ENCODE measurements at places on chromosomes 3 and 15.
A peak's percentile ranks its signal among the peaks of the same experiment; 100 is the strongest.

GRCh38 chr3:43372809-43373559, 86.6 kb downstream of the SNRK start:
- DNase-seq: no peak

- peak; percentile 31 for DNase-seq
Observed at GRCh38 chr3:7545334-7545733, 684.4 kb downstream of the GRM7 start.

GRCh38 chr3:104906001-104906639, 460.6 kb upstream of the ALCAM start:
- DNase-seq: no peak

- DNase-seq: peak; percentile 67
Observed at GRCh38 chr3:58047826-58048225, 39.6 kb downstream of the FLNB start.

- DNase-seq: no peak
Observed at GRCh38 chr15:75994220-75994619, 18.0 kb downstream of the NRG4 start.

DNA sequence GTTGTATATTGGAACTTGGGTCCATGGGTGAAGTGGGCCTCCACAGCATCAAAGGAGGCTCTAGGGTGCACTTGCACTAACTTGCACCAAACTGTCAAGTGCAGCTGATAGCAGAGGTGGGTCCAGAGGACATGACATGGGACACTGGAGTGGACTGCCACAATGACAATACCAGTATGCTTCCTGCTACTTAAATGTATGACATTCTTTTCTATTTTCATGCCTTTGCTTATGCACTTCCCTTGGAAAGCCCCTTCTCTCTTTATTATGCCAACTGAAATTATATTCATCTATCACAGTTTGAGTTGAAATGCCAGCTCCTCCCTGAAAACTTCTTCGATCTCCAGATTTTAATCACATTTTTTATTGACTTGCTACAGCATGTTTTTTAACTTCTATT, 101.8 kb downstream of the CFAP20DC start:
- no peak for DNase-seq

Measured in cardiac fibroblast (primary cell).